Naive thymus-derived CD8-positive, alpha-beta T cell (primary cell): ENCODE measurements at places on chromosomes 6 and 20. TPM values are rescaled to one million over a fixed set of nuclear protein-coding genes. Genes with fewer than 3 reads are reported as not detected.
A peak's percentile ranks its signal among the peaks of the same experiment; 100 is the strongest.

DNA sequence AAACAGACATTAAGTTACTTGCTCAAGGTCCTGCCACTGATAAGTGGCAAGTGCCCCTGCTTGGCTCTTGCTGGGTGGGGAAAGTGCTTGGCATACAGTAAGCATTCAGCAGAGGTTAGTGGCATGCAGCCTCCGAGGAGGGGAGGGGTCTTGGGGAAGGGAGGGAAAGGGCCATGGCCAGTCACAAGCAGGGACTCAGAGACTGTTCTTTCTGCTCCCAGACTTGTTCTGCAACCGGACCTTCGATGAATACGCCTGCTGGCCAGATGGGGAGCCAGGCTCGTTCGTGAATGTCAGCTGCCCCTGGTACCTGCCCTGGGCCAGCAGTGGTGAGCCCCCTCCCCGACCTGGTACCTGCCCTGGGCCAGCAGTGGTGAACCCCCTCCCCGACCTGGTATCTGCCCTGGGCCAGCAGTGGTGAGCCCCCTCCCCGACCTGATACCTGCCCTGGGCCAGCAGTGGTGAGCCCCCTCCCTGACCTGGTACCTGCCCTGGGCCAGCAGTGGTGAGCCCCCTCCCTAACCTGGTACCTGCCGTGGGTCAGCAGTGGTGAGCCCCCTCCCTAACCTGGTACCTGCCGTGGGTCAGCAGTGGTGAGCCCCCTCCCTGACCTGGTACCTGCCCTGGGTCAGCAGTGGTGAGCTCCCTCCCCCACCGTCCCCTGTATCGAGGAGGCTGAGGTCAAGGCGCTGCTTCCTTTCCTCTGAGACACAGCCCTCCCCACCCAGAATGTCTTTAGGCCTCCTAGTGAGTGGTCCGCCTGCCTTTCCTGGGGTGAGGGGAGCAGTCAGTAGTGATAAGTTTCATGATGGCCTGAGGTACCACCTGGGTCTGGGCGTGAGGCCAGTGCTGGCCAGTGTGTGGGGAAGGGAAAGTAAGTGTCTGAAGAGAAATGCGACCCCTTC lies 8.9 kb downstream of the GLP1R start:
- no peak for DNase-seq

DNA sequence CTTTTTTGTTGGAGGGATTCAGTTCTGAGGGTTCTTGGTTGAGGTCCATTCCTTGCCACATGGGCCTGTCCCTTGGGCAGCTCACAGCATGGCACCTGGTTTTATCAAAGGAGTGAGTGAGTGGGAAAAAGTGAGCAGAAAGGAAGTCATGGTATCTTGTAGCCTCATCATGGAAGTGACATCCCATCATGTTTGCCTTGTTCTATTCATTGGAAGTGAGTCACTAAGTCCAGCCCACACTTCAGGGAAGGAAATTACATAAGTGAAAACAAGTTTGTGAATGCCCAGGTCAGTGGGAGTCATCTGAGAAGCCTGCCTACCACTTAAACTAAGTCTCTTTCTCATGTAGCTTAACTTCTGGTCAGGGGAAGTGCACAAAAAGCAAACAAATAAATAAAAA lies 32.8 kb upstream of the ZNFX1 start:
- DNase-seq = no peak

DNA sequence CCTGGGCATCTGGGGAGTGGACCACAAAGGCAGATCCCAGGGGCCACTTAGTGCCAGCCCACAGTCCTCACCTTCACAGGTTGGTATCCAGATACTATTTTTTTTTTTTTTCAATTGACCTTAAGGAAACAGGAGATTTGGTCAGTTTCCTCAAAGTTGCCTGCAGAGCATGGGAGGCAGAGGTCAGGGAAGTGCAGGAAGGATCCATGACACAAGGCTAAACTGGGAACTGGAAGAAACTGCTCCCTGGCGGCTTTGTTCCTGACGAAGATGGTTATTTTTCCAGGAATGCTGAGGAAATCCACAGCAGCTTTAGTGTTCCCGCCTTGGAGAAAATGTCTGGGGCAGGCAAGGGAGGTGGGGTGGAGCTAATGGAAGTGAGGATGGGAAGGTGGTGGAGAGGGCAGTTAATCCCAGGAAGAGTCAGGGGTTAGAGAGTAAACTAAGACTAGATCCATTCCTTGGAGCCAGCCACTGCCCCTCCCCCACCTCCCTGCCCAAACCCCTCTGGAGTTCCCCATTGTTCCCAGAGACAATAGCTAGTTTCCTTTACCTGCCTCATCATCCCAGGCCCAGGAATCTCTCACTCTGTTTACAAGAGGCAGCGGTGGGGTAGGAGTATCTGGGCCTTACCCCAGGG lies 14.3 kb upstream of the MYMX start:
- no peak for DNase-seq

DNA sequence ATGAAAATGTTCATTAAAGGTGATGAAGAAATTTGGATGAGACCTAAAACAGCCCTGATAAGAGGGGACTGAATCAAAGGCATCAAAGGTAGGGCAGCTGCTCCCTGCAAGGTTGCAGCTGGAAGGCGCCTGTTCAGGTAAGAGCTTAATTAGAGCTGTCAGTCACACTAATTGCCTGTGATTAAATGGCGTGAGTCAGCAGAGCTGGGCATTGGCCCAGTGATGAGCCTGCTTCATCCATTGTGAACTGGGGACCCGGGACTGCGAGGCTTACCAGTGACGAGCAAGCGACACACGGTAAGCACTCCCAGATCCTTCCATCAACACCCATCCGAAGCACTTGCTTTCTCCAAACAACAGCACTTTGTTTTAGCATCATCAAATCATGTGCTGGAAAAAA lies 621.5 kb upstream of the CDH4 start:
- DNase-seq = no peak

GRCh38 chr20:24017458-24017755 lies 28.8 kb upstream of the GGTLC1 start:
- DNase-seq = no peak

DNA sequence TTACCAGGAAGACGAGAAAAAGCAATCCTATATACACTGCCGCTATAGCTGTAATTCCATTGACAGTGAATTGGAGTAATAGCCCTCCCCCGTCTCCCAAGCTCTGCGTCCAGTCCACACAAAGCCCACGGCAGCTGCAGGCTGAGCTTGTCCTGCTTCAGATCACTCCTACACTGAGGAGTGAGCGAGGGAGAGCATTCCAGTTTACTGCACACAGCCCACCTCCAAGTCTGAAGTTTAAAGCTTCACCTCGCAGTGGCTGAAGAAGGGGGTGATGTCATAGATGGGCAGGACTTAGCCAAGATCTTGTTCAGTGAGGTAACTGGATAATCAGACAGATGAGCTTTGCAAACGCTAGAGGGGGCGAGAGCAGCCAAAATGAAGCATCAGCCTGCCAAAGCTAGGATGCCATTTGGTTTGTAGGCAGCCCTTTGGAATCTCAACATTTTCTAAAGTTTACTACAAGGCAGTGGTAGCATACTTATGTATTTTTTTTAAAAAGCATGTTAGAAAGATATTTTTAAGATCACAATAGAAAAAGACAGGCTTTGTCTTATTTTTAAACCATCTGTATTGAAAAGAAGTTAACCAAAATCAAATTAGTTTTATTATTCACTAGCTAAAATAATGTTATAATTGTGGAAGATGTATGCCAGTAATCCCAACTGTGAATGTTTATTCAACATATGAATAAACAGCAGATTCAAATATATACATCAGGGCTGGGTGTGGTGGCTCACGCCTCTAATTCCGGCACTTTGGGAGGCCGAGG lies at the start of gene FLRT3:
FLRT3 (minus strand) TSS at position 213 of the 772 bp plus-strand sequence. CDS start 10,106 bp downstream, outside the sequence.
- DNase-seq = no peak

DNA sequence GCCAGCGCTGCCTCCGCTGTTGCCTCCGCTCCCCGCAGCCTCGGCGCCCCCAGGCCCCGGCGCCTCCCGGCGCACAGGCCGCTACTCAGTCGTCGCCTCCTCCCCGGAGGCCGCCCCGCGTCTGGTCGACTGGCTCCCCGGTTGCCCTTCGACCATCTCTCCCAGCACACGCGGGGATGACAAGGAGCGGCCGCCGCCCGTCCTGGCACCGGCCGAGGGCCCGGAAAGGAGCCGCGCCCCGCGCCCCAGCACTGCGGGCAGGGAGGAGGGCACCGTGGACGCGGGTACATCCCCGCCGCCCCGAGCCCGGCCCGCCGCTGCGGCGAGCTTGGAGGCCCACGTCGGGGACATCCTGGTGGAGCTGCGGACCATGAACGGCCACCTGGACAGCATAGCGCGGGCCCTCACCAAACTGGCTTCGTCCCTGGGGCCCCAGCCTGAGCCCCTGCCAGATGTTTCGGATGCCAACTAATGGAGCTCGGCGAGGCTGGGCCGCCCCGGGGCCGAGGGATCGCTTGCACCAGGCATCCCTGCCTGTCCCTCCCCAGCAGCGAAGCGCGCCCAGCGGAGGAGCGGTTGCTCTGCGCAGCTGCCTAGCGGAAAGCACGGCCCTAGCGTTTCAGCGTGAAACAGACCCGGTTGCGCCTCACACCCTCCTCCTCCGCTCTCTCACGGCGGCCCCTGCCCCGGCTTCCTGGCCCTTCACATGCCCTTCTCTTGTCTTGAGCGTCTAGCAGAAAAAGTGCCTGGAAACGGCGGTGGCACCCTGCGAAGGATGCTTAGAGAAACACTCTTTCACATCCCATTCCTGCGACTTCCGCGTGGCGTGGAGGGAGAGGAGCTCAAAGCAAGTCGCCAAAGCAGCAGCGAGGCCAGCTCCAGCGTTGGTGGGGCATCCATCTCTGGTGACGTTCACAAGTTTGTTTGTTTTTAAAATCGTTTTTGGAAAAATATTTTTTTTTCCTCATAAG lies 285.8 kb upstream of the SUPT3H start:
- peak; percentile 20 for DNase-seq

GRCh38 chr6:125008261-125008703 lies 46.0 kb downstream of the RNF217 start:
- no peak for DNase-seq

DNA sequence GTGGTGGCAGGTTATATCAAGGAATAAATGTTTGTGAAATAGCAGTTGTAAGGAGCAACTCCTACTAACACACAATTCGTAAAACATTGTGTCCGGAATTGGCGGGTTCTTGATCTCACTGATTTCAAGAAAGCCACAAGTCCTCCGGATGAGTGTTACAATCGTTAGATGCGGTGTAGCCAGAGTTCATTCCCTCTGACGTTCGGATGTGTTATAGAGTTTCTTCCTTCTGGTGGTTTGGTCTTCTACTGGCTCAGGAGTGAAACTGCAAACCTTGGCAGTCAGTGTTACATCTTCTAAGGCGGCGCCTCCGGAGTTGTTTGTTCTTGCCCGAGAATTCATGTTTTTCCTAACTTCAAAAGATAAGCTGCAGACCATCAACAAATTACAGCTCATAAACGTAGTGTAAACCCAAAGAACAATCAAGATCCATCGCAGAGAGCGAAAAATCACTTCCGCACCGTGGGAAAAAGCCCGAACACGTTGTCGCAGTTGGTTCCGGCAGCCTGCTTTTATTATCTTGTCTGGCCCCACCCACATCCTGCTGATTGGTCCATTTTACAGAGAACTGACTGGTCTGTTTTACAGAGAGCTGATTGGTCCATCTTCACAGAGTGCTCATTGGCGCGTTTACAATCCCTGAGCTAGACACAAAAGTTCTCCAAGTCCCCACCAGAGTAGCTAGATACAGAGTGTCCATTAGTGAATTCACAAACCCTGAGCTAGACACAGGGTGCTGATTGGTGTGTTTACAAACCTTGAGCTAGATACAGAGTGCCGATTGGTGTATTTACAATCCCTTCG lies 58.2 kb downstream of the TRIM27 start:
- DNase-seq = peak; percentile 76

- DNase-seq = no peak
Measured at GRCh38 chr20:25293507-25293906, 45.6 kb downstream of the PYGB start.

- no peak for DNase-seq
Measured at GRCh38 chr6:78916411-78916810, 49.1 kb downstream of the IRAK1BP1 start.

- DNase-seq = peak; percentile 24
Measured at GRCh38 chr6:39361657-39362486, 39.4 kb upstream of the KCNK16 start.

DNA sequence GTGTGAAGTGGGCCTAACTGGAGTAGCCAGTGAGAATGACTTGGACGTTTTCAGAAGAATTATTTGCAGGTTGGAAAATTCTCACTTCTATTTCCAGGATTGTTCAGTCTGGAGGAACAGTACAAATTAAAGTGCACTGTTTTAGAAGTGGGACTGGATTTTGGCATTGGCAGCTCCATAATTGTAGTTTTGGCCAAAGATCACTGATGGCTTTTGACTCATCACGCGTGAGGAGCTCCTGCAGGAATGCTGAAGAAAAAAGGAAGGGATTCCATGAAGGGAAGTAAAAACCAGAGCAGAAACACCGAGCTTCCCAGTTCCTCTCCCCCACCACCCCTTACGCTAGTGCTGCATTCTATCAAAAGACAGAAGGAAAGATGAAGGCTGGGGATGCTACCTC lies 103.5 kb downstream of the JARID2 start:
- DNase-seq = no peak

DNA sequence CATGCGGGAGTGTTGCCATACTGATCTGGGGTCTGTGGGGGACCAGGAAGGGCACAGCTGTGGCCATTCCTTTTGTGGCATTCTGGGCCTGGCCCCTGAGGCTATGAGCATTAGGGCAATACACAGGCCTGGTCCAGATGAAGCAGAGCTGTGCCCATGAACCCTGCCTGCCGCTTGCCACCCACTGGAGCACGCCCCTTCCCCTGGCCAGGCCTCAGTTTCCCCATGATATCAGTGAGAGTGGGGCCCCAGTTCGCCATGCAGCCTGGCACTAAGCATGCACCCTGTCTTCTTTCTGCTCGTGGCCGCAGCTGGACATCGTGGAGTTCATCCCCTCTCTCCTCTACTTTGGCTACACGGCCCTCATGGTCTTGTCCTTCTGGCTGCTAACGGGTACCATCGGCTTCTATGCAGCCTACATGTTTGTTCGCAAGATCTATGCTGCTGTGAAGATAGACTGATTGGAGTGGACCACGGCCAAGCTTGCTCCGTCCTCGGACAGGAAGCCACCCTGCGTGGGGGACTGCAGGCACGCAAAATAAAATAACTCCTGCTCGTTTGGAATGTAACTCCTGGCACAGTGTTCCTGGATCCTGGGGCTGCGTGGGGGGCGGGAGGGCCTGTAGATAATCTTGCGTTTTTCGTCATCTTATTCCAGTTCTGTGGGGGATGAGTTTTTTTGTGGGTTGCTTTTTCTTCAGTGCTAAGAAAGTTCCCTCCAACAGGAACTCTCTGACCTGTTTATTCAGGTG lies 42.4 kb downstream of the PLAGL2 start:
- no peak for DNase-seq

The RPN2 gene
- 94.4 TPM for total RNA-seq

The IL17A gene
- total RNA-seq = not detected

The CNKSR3 gene
- not detected for total RNA-seq

The DEFB132 gene
- not detected for total RNA-seq

The DEFB124 gene
- total RNA-seq = not detected
